M059J (cell line): ENCODE measurements at places on chromosomes 2 and 18.

DNA sequence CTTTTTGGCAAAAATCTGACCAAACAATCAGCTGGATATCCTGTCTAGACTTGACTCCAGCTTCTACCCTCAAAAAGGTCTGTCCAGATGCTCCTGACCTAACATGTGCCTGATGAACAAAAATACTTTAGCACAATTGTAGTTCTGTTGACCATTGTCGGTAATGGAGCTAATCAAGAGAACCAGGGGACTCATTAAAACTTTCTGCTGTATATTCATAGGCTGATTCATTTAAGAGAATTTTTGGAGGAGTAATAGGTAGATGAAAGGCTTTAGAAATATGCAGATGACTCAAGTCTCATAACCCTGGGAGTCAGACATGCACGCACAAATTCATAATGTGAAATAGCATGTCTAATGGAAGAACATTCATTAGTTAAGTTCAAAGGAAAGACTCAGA, 514.2 kb downstream of the TXNL1 start:
- peak; percentile 92 for DNase-seq

DNA sequence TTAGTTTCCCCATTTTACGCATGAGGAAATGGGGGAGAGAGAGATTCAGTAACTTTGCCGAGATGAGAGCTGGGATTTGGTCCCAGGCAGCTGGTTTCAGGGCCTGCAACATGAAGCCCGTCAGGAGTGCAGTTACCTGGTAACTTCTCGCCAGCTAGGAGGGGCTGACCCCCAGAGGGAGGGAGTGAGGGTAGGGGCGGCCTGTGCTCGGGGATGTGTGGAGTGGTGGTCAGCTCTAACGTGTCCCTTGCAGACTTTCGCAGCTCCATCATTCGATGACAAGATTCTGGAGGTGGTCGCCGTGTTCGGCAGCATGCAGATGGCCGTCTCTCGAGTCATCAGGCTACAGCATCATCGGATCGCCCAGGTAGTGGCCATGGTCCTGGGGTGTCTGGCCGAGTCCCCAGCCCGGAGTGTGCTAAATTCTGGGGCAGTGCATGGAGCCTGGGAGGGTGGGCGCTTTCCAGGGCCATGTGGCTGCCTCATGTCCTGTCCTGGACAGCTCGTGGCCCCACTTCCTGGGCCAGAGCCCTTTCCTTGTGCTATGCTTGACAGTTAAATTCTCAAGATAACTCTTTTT, 103.8 kb downstream of the DGKD start:
- no peak for DNase-seq

- no peak for DNase-seq
These were observed 43.6 kb upstream of the SLC14A2 start for GRCh38 chr18:45571714-45572113.

DNA sequence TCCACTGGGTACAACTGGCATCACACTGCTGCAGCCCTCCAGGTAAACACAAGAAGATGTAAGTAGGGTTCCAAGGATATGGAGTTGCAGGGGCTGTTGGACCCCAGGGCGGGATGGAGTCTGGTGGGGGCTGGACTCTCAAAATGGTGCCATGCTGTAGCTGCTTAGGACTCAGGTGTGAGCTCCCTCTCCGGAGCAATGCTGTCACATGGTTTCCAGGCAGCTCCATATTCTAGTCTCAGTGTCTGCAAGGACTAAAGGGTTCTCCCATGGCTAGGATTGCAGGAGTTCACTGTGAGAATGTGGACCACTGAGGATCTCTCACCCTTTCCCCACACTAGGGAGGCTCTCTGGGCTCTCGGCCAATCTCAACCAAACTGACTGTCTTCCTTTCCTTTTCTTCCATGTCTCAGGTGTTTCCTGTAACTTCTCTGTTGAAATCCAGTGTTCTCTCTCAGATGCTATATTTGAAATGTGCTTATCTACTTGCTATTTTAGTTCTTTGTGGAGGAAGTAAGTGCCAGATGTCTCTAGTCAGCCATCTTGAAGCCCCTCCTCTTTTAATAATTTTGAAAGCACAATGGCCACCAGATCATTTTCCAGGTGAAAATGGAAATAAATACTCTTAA, 57.6 kb downstream of the CCNT2 start:
- DNase-seq = no peak

- DNase-seq = peak; percentile 55
These were observed 17.2 kb downstream of the SULT1C2 start for GRCh38 chr2:108305901-108306300.

GRCh38 chr2:135337071-135337470, 193.9 kb downstream of the ZRANB3 start:
- DNase-seq = peak; percentile 7

GRCh38 chr2:184683911-184684310, 85.6 kb downstream of the ZNF804A start:
- DNase-seq = no peak

DNA sequence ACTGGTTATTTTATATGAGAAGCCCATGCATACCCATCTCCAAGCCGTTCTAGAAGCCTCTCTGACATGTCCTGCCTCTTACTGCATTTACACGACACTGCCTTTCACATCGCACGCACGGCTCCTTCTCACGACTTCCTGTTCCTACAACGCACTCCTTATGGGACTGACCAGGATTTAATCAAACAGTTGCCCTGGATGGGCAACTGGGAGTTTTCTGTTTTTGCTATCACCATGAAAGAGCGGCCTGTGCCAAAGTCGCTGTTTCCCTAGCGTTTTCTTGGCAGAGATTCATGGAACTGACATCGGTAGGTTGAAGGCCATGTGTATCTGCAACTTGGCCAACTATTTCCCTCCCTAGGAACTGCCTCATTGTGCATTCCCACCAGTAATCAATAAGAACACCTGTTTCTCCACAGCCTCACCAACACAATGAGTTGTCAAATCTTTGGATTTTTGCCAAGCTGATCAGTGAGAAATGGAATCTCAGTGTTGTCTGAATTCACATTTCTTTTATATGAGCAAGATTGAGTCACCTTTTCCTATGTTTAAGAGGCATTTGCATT, 97.2 kb upstream of the OTOS start:
- DNase-seq = peak; percentile 65

DNA sequence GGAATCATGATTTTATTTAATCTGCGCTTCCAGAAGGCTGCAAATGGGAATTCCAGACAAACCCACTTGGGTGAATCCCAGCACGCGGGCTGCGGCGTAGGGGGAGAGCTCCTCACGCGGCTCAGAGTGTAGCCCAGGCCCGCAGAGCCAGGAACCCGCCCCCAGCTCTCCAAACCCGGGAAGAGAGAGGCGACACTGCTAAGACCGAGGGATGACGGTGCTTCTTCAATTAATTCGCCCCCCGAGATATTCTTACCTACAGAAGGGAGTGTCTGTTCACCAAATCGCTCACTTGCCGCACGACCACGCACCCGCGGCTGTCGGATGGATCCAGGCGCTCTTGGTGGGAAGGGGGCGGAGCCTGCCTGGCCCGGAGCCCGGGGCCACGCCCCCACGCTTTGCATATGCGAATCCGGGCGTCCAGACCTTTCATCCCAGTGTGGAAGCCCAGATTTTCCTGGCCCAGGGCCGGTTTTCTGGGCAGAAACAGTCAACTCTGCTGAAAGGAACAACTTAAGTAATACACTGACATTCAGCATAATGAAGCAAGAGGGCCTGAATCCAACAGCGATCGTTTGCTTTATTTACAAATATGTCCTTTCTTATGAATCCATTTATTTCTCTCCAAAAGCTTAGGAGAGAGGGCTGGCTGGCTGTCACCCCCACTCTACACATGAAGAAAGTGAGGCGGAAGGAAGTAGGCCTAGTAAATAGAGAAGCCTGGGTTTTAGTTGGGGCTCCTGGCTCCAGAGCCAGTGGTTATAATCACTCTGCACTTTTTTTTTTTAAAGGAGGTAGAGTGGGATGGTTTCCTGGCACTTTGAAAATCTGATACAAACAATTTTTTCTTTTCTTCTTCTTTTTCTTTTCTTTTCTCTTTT, at the start of gene SLC19A3:
Gene SLC19A3 (minus strand): TSS at position 342 of the 881 bp plus-strand sequence. CDS start 15,710 bp downstream, outside the sequence.
- peak; percentile 66 for DNase-seq

DNA sequence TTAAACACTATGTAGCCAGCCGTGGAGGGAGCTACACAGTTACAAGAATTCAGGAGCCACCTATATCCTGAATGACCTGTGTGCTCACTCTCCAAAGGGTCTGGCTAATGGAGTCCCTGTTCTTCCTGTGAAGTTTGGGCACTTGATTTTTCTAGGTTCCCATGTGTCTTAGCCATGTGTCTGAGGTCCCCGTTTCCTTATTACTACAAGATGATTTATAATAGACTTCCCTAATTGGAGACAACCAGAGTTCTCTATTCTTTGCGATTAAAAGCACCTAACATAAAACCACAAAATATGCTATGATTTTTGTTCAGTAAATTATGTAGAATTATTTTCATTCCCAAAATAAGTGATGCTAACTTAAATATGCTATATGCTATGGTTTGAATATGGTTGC, 83.4 kb downstream of the PDK1 start:
- no peak for DNase-seq

GRCh38 chr2:222671259-222672067, at the start of gene MOGAT1:
Gene MOGAT1 (plus strand): TSS chr2:222671658. CDS start chr2:222671786, 128 bp downstream.
- DNase-seq = peak; percentile 17

DNA sequence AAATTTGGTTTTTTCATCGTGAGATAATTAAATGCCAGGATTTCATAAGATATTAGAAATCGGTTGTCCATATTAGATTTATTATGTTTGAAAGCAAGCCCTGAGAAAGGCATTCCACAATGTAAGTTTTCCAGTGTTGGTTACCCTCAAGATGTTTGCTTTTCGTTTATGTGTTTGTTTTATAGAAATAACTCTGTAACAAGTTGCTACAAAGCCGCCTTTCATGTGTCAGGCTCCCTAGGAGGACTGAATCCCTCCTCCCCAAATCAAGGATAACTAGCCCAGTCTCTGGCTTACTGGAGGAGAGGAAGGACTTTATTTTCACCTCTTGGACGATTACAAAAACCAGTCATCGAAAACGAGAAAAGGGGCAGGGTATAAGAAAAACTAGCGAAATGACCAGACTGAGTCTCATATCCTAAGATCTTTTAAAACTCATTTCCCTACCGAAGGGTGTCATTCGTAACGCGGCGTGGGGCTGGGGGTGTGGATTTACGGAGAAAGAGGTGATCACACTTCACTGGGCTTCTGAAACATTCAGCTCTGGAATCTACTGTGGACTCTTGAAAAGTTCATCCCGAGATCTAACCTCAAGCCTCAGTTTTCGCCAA, 1.0 kb upstream of the PEX13 start:
- DNase-seq = no peak

GRCh38 chr2:1557467-1557820, 144.2 kb downstream of the TPO start:
- DNase-seq = no peak

DNA sequence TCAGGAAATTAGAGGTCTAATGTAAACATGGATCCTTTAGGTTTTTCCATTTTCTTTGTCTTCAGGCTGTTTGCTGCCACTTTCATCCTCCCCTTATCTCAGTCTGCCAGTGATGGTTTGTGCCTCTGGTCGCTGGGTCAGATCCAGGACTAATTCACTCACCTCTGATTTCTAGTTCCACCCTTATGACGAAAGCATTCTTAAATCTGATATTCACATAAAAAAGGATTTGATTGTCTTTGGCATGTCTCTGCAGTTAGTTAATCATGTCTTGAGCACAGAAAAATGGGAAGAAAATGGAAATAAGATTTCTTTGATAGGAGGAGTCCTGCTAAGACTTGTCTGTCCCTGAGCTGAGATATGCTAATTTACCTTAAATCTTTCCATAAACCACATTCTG, 4.6 kb downstream of the IL1RL1 start:
- DNase-seq = no peak

GRCh38 chr2:134790487-134790886, 47.9 kb upstream of the ACMSD start:
- no peak for DNase-seq

DNA sequence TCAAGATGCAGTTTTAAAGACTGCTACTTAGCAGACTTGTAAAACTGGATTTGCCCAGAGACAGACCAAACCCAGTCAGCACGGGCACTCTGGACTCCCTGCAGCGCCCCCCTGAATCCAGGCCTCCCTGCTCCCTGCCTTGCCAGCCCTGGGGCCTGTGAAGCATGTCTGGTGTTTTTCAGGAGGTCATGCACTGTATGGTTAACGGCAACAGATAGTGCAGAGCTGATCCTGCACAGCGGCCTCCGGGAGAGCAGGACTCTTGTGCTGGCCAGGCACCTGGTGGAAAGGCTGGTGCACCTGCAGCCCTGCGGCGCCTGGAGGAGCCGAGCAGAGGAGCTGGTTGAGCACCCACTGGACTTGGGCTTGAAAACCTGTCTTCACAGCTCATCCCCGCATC, 30.4 kb downstream of the HDAC4 start:
- no peak for DNase-seq

- no peak for DNase-seq
These were observed 83.3 kb upstream of the ZNF521 start for GRCh38 chr18:25435149-25435782.

- no peak for DNase-seq
These were observed 11.1 kb upstream of the HES6 start for GRCh38 chr2:238250896-238251295.

DNA sequence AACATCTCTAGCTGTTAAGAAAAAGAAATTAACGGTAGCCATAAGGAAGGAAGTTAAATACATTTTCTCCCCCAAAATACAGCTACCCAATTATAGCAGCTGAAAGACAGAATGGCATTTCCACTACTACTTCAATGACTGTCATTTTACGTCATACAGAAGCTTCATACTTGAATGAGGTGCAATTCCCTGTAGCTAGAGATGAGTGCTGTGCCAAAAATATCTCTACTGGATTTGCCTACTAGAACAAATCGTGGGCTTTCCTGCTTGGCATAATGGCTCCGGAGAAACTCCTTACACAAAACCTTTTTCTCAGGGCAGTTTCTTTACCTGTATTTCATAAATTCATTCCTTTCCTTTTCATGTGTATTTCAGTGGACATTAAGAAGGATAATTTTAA, 36.3 kb upstream of the NRXN1 start:
- DNase-seq = no peak

DNA sequence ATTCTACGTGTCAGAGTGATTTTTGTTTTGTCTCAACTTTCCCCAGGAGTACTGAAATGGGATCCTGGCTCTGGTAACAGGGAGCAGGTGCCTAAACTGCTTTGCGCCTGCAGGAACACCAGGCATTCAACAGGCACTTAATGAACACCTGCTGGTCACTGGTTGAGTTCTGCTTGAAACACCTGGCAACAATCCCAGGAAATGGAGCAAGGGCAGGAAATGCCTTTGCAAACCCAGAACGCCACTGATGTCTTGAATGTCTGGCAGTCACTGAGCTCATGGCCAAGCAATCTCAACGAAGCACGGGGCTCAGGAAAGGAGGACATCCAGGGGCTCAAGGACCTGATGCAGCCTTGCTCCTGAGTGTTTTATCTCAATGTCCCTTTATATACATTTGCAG, 360.0 kb upstream of the RAB6C start:
- DNase-seq = peak; percentile 3

DNA sequence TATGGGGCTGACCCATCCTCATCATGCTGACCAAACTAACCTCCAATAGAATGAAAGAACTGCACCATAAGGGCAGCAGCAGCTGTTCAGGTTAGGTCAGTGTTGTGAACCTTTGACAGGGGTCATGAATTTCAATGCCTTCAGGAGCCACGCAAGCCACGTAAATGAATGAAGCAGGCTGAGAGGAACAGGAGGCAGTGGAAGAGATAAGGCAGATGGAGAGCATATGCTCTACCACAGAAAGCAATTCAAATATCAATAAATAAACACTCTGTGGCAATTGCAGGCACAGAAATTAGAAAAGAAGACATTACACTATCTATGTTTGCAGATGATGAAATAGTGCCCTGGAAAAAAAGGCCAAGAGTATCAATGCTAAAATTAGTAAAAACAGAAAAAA, 56.3 kb downstream of the SCG2 start:
- DNase-seq = no peak
